ENCODE measurements at places on chromosomes 2 and 18. TPM values are rescaled to one million over a fixed set of nuclear protein-coding genes. Genes with fewer than 3 reads are reported as not detected.

Gene IL36B
- polyA plus RNA-seq: not detected

Gene RAD51AP2
- 0.07 TPM for polyA plus RNA-seq

Gene IL1A
- 0.07 TPM for polyA plus RNA-seq

Gene ANKRD30BL
- polyA plus RNA-seq: 0.13 TPM

Gene CYS1
- polyA plus RNA-seq: 0.05 TPM

DNA sequence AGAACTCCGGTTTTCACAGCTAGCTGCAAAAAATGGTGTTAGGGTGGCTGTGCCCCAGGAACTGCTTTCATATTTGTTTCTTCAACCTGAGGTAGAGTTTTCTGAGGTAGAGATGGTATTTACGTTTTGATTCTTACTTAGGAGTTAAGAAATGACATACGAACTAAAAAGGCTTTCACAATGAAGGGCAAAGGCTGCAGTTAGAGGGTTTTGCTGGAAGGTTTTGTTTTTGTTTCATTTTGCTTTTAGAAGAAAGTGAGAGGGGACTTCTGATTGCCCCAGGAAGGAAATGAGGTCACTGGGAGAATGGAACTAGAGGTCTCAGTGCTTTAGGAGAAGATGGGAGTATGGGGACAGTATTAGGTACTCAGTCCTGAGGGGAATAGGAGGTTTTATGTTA is 15.5 kb downstream of the CDCA7 start:
- no peak for DNase-seq

- DNase-seq: no peak
These were observed 16.3 kb upstream of the C1GALT1C1L start for GRCh38 chr2:43692428-43692994.

DNA sequence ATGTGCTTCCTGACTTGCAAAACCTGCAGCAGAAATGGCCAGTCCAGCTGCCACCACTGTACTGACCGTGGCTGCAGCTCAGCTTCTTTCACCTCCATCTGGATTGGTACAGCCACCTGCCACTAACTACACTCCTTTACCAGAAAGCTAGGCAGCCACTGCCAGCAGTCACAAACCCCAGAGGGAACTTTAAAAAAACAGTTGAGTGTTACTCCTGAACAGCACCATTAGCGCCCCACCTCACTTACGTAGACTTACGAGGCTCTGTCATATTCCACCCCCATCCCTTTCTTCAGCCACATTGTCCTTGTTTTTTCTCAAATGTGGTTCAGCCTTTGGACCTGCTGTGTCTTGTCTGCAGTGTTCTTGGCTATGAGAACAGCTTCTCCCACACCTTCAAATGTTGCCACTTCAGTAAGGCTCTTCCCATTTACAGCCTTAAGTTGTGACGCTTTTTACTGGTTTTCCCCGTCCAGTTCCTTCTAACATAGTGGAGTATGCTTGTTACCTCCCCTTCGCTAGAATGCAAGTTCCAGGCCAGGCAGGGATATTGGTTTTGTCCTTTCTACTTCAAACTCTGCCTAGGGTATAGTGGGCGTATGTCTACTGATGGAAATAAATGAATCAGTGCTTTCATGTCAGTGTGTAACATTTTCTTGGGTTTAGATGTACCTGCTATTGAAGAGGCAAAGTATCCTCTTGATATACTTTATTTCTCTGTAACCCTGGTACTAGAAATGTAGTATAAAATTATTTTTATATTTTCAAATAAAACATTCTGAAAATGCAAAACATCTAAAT is 17.0 kb downstream of the HNRNPA3 start:
- DNase-seq: no peak

- DNase-seq: peak; percentile 83
These were observed 9.0 kb upstream of the DSEL start for GRCh38 chr18:67525328-67526099.

- DNase-seq: peak; percentile 80
These were observed 60.3 kb downstream of the STEAP3 start for GRCh38 chr2:119283873-119284331.

GRCh38 chr2:216692636-216693413 is 2.5 kb downstream of the IGFBP5 start:
- peak; percentile 64 for DNase-seq

DNA sequence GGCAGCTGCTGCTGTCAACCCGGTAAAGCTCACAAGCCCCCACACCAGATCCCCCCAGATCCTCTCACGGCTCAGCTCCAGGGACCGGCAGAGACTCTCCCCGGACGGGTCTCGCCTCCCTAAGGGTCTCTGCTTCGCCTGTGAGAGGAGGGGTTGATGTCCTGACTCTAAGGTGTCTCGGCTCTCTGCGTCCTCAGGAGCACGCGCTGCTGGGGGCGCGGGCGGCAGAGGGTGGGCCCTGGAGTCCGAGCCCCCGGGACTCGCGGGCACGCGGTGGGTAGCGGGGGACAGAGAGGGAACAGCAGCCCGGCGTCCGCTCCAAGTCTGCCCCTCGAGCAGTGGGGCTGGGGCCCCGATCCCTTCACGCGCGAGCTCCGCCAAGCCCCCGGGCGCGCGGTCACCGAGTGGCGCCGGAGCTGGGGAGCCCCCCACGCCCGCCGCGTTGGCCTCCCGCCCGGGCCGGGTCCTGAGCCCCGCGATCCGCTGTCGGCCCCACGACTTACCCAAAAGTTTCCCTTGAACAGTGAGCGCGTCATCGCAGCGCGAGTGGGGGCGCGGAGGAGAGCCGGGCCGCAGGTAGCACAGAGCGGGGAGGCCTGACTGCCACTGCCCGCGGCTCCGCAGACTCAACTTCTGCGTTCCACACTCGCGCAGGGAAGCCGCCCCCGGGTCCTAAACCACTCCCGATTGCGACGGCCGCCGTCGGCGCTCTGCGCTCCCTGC is at the start of gene PSTPIP2:
Gene PSTPIP2 (minus strand): TSS at position 608 of the 723 bp plus-strand sequence. CDS start 72 bp downstream, at position 536.
- DNase-seq: peak; percentile 69
